ENCODE measurements at places on chromosomes 5 and 9. TPM values are rescaled to one million over a fixed set of nuclear protein-coding genes. Genes with fewer than 3 reads are reported as not detected.

- DNase-seq: no peak
These were observed 23.0 kb downstream of the DYNC2I2 start for GRCh38 chr9:128633601-128634000.

- DNase-seq: no peak
These were observed 12.4 kb downstream of the ACSL6 start for GRCh38 chr5:131999041-131999440.

The ELOVL7 gene
- total RNA-seq: 0.96 TPM

DNA sequence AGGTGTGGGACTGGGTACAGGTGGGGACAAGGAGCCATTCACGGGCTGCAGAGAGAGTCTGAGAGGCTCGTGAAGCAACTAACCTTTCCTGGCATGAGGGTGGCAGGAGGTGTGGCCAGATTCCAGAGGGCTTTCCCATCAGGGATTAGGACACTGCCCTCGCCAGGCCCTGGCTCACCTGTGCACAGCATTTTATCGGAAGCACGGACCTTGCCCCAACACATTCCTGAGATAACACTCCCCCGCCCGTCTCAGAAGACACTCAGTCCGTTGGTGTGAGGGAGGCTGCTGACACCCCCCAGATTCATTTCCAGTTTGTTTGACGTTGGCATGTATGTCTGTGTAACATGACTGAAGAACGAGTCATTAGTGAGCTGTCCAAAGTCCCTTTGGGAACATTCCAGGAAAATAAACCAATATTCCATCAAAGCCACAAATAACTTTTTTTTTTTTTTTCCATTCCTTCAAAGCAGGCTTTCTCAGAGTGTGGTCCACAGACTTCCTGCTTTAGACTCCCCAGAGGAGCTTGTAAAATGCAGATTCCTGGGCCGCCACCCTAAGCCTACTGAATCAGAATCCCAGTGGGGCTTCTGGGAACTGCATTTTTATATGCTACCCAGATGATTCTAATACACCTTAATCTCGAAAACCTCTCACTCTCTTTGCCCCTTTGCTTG, 23.4 kb downstream of the WWC1 start:
- DNase-seq: no peak

The TAF11L5 gene
- total RNA-seq: not detected

- no peak for DNase-seq
These were observed 66.2 kb downstream of the SMC5 start for GRCh38 chr9:70324963-70325362.

The OMD gene
- not detected for total RNA-seq

GRCh38 chr9:122320413-122320881, 50.4 kb upstream of the PTGS1 start:
- DNase-seq: no peak

The NR2F1 gene
- 411 TPM for total RNA-seq

DNA sequence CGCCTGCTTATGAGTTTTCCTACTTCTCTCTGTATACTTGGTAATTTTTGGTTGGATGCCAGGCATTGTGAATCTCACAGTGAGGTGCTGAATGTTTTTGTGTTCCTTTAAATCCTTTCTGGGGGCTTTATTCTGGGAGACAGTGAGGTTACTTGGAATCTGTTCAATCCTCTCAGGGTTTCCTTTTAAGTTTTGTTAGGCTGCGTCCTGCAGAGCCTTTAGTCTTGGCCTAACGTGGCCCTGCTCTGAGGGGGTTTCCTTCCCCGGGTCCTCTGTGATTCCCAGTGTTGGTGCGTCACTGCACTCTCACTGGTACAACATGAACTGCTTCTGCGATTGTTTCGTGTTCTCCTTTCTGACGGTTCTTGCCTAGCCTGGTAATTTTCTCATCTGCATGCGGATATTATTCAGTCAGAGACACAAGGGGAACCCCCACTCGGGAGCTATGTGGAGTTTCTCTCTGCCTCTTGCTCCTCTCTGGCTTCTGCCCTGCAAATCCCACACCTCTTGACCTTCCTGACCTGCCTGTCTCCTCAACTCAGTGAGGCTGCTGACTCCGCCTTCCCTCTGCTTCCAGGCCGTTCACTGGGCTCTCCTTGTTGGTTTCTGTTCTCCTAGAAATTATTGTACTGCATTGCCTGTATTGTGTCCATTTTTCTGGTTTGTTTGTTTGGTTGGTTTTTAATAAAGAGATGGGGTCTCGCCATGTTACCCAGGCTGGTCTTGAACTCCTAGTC, 128.1 kb downstream of the DAB2IP start:
- DNase-seq: no peak

DNA sequence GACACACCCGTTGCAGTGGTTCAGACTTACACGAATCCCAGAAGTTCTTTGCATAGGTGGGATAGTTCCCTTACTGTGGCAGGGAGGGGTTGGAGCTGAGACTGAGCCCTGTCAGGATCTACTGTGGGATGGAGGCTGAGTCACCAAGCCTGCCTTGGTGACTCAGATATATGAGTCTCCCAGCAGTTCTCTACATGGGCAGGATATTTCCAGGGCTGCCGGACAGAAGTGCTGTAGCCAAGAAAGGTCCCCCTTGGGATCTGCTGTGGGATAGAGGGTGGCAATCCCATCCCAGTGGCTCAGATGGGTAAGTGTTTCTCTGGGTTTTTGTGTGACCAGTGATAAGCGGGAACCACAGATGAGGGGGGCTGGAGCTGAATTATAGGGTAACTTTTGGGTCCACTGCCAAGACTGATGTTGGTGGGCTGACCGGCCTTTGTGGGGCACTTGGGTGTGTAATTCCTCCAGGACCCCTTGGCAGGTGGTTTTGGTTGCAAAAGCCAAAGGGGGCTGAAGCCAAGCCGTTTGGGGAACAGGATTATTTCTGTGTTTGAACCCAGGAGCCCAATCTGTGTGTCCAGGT, 18.7 kb downstream of the XRCC4 start:
- DNase-seq: no peak

- DNase-seq: no peak
These were observed 71.8 kb downstream of the CAST start for GRCh38 chr5:96733771-96734500.

The PRR7 gene
- total RNA-seq: 19.0 TPM

DNA sequence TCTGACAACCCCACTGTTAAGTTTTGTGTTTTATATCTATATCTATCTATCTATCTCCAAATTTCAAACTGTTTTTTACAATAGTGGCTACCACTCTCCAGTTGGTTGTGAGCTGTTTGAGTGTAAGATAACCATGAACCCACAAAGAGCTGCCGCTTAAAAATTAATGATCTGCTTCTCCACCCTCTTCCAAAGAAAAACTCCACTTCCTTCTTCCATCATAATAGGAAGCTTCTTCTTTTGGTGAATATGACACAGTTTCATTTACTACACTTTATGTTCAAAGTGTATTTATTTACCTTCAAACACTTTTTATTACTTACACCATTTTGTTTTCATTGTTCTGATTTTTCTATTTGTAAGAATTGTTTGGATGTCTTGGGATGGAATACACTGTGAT, 37.9 kb downstream of the SPZ1 start:
- no peak for DNase-seq

The MARCOL gene
- total RNA-seq: not detected

The PCDHGA8 gene
- 0.43 TPM for total RNA-seq

The OR1Q1 gene
- total RNA-seq: not detected

DNA sequence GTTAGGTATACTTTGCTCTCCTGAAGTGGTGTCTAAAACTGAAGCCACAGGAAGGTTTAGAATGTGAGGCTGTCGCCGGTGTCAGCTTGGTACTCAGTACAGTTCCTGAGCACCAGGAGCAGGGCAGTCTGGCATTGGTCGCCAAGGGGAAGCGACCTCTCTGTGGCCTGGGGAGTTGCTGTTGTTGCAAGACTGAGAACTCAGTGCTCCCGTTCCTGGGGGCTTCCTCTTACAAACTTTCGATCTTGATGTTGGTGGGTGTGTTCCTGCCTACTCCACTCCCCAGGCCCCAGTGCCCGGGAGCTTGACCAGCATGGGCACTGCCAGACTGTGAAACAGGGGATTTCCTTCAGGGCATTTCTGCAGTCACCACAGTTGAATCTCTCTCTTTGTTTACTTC, 52.4 kb upstream of the PPARGC1B start:
- no peak for DNase-seq

GRCh38 chr5:179868541-179868940, 9.9 kb upstream of the MRNIP start:
- no peak for DNase-seq

The OR2Y1 gene
- total RNA-seq: not detected

The GOLM1 gene
- total RNA-seq: 105 TPM

DNA sequence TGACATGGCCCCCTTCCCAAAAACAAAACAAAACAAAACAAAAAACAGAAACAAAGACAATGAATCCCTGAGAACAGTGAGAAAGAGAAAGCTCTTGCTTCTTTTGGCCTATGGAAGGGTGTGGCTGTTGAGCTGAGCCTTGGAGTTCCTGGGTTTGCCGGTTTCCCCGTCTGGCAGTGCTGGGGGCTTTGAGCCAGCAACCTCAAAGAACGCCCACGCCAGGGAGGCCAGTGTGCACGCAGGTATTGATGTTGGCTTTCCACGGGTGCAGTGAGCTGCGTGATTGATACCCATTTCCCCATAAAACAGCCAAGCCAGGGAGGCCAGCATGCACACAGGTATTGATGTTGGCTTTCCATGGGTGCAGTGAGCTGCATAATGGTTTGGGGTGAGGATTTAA, 8.3 kb upstream of the LCN1 start:
- DNase-seq: no peak

GRCh38 chr5:89498699-89499098, 615.7 kb upstream of the MEF2C start:
- DNase-seq: no peak

DNA sequence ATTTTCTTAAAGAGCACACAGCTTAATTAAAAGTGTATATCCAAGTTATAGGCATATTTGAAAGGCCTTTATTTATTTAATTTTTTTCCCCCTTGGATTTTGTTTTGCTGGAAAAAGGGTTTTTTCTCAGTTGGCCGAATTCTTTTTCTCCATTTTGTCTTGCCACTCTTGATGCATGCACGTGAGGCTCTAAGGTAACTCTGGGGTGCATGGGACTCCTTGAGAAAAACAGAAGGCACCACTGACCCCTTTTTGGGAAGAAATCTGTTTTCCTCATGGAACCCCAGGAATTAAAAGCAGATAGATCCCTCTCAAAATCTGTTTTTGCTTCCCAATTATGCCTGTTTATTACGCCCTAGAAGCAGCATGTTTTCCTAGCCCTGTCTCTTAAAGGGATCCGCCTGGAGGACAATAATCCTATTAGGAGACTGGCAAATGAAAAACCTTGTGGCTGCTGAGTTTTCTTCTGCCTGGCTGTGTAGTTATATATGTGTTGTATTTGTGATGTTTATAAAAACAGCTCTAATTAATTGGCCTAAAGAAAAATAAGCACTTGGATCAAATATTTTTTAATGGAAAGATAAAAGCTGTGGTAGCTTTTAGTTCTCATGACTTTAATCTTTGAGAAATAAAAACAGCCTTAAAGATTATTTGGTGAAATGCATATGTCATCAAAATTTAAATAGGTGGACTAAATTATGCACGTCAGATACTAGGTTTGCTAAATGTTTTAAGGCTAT, 435.1 kb upstream of the CDH9 start:
- no peak for DNase-seq

The WWC1 gene
- total RNA-seq: 13.7 TPM

GRCh38 chr5:150729859-150730258, 29.0 kb downstream of the DCTN4 start:
- DNase-seq: no peak

DNA sequence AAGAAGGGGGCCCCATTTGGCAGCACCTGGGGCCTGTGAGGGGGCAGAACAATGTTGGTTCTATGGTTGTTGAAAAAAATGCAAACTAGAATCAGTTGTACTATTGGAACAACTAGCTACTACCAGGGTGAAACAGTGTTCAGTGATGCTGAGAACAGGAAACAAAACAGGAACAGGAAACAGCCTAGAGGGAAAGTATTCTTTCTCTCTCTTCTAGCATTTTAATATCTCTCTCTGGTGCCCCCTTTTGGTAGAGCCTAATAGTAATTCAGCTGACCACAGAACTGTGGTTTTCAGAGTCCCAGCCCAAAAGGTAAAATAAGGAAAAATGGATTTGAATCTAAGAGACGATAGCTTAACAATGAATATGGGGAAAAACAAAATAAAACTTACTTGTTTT, 138.0 kb upstream of the KCNN2 start:
- DNase-seq: no peak

GRCh38 chr5:32147236-32147635, 26.9 kb downstream of the GOLPH3 start:
- DNase-seq: no peak

GRCh38 chr9:35882263-35882848, 12.2 kb upstream of the OR13J1 start:
- DNase-seq: peak; percentile 85

The FOXD4L4 gene
- 0.16 TPM for total RNA-seq

The MRPL50 gene
- total RNA-seq: 18.6 TPM

- DNase-seq: no peak
These were observed 313.8 kb downstream of the EFNA5 start for GRCh38 chr5:107356891-107357290.

DNA sequence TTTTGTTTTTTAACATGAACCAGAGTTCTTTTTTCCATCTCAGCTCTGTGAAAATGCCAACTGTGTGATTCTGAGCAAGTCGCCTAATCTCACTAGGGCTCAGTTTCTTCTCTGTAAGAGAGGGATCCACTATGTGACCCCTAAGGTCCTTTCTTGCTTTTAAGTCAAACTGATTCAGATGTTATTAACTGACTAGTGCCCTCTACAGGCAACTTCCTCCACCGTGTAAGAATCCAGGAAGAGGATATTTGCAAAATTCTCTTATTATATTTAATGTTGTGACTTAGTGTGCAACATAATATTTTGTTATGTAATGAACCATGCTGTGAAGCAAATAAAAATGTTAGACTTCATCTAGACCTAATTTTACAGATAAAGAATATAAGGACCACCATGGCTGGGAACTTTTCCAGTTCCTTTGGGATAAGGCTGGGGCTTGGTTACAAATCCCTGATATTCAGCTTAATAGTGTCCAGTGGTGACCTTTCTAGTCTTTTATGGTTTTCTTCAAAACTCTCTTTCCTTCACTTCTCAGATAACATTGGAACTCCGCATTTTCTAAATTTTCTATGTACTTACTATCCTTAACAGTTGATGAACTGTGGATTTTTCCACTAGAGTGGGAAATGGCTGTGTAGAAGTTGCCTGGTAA, 244.7 kb downstream of the PIK3R1 start:
- peak; percentile 20 for DNase-seq

GRCh38 chr9:7097785-7098752, 340.3 kb downstream of the KDM4C start:
- no peak for DNase-seq

The FABP6 gene
- total RNA-seq: 1.5 TPM

DNA sequence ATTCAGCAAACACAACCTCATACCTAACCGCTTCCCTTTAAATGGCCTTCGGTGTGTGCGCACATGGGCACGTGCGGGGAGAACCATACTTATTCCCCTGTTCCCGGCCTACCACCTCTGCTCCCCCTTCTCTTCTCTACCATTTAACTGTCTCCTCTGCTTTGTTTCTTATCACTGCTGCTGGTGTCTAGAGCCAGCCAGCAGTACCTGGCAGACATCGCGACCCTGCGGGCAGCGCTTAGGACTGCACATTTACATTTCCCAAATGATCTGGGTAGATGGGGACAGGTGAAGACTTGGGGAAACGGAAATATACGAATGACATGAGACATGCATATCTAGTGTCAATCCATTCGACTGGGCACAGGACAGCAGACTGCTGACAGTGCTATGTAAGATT, 56.6 kb downstream of the PSMB7 start:
- no peak for DNase-seq

The N4BP3 gene
- 1.4 TPM for total RNA-seq

The FUT7 gene
- total RNA-seq: 0.14 TPM

The CEL gene
- 3.5 TPM for total RNA-seq

All from neural crest cell (in vitro differentiated cells).